8988T (cell line): ENCODE measurements at places on chromosomes 4 and X.

DNA sequence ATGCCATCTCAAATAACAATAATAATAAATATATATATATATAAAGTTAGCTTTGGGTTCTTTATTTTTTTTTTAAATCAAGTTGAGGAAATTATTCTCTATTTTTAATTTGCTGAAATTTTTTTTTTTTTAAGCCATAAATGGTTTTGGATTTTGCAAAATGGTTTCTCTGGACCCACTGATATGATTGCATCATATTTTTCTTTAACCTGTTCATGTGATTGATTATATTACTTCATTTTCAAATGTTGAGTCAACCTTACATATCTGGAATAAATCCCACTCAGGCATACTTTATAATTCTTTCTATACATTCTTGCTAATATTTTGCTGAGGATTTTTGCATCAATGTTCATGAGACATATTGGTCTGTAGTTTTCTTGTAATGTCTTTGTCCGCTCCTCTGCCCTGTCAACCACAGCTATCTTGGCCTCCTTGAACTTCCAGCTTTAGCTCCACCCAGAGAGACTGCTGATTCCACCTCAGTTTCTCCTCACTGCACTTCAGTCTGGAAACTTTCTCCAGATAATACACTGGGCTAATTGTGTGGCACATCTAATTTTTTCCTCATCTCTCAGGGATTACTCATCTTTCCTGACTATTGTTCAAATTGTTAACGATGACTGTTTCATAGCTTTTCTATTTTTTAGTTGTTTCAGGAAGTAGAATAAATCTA lies 160.9 kb upstream of the GIMD1 start:
- no peak for DNase-seq

- no peak for DNase-seq
Observed at GRCh38 chr4:167359711-167360110, 125.4 kb upstream of the SPOCK3 start.

DNA sequence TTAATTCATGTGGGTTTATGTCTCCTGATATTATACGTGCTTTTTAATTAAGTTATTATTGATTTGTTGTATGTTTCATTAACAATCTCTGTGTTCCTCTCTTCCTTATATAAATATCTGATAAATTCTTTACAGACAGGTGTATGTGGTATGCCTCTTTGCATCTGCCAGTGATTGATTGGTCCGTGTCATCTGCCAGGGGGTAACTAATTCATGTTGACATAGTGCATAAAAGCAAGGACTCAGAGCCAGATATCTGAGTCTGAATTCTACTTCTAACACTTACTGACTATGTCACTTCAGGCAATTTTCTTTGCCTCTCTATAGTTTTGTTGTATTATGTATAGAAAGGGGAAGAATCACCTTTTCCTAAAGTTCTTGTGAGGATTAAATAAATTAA lies 5.2 kb upstream of the AMBN start:
- no peak for DNase-seq

DNA sequence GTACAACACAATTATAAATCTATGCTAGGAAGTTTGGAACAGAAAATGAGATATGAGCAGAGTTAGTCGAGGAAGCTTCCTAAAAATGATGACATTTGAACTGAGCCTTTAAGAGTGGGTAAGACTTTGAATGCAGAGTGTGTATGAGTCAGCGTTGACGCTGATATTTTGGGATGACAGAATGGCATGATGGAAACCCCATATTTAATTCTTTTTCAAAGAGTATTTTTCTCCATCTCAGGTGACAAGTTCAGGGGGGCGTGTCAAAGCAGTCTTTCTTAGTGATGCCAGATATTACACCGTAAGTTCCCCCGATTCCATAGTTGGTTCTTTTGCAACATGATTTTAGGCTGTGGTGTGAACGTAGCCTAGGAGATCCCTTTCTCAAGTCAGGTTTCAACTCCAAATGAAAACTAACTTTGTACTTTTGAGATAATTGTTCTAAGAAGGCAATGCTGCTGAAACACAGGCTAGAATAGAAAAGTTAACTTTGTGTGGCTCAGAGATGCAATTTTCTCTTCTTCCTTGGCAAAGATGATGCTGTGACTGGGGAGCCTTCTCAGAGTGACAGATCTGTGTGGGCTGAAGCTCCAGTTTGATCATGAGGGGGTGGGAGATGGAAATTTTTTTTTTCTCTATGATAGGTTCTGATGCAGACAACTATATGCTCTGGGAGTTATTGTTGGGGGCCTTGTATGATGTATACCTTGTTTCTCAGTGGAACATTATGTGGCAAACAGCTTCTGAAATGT lies 59.2 kb downstream of the GLUD2 start:
- no peak for DNase-seq

DNA sequence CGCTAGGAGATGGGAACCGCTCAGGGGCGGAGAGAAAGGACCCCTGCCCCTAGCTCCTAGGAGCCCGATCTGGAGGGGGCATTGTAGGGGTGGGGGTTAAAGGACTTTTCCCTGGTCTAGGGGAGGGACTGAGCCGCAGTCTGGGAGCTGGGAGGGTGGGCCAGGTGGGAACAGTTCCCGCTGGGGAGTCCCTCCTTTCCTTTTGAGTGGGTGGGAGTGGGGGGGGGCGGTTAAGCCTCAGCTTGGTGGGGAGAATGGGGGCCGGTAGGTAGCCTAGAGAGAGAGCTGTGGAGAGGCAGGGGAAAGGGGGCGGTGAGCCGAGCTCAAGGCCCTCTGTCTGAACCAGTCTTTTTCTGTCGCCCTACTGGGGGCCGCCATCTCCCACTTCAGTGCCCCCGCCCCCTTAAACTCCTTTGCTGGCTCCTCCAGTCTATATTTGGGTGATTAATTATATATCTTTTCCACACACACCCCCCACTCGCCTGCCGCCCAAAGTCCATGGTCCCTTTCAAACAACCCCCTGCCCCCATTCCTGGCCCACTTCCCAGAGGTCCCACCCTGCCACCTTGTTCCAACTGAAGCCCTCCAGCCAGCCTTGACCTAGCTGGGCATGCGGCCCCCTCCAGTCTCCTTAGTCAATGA lies 822 bp downstream of the ZNF275 start:
- no peak for DNase-seq

DNA sequence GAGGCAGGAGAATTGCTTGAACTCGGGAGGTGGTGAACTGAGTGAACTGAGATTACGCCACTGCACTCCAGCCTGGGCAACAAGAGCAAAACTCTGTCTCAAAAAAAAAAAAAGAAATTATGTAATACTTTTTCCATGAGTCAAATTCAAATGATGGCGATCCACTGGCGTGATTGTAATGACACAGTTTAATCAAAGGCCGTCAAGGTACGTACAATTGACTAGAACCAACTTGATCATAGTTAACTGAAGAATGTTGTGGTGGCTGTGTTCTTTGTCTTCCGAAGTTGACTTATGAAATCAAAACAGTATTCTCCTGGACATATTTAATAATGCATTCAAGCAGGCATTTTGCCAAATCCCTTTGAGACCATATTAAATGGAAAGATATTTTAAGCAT lies 318.6 kb upstream of the FAT1 start:
- DNase-seq = no peak
